ENCODE measurements at places on chromosomes 11 and 22.

- no peak for DNase-seq
Measured at GRCh38 chr22:29144786-29145160, 60.9 kb upstream of the EMID1 start.

DNA sequence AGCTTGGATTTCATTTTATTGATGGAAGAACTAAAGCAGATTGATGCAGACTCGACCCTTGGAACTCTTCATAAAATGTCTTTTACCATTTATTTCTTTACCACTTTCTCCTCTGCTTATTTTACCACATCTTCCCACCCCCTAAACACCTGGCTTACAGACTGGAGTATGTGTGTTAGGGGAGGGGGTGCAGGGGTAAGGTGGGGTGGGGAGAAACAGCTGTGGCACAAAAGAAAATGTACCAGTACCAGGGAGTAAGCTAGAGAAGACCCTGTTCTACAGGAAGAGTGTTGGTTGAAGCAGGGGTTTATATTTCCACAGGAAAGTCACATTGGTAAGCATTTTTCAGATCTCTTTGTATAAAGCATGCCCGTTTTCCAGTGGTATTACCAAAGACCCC lies 312.7 kb upstream of the MTNR1B start:
- DNase-seq = no peak

GRCh38 chr11:35041070-35041554 lies 97.9 kb upstream of the CD44 start:
- no peak for DNase-seq

DNA sequence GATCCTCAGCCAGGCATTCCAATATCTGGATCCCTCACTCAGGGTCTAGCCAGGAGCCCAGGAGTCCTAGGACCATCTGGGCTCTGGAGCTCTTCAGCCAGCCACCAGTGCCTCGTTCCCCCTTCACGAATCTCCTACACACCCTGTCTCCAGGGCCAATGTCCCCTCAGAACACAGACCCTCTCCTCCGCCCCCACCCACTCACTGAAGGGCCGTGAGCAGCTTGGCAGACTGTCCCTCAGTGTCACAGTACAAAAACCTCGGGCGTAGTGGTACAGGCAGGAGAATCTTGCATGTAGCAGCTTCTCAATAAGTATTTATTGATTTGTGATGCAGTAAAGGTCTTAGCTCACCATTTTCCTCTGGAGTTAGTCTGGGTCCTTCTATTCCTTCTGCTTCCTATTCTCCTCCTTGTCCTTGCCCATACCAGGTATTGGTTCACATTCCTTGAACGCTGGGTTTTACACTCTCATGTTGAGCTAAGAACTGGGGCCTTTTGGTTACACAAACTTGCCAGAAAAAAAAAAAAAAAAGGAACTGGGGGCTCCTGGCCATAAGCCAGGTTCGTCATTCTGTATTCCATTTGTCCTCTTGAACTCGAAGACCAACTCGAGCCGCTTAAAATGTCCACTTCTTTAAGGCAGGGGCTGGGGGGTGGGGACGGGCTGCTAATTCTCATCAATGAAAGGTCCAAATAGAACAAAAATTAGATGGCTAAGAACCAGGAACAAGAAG lies 2.3 kb downstream of the CXCR5 start:
- no peak for DNase-seq

Measured in NCI-H2107 (cell line).